LNCaP clone FGC (cell line): ENCODE measurements at places on chromosomes 16 and 17.

DNA sequence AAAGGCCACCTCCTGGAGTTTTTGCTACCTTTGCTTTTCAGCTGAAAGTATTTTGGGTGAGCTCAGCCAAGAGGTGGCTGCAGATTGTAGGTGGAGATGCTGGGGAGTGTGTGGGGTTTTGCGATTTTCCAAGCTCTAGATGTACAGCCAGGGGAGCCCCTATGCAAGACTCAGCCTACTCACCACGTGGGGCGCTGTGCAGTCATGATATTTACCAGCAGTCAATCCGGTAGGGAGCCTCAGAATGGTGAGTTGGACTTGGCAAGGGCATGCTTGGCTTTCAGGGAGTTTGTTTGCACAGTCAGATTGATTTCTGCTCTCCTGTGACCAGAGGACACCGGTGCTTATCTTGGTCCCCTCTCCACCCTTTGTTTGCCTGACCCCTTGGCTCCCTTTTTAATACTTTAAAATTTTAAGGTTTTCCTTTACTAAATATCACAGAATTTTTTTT is 175.3 kb downstream of the UTP18 start:
- peak; percentile 87 for DNase-seq

DNA sequence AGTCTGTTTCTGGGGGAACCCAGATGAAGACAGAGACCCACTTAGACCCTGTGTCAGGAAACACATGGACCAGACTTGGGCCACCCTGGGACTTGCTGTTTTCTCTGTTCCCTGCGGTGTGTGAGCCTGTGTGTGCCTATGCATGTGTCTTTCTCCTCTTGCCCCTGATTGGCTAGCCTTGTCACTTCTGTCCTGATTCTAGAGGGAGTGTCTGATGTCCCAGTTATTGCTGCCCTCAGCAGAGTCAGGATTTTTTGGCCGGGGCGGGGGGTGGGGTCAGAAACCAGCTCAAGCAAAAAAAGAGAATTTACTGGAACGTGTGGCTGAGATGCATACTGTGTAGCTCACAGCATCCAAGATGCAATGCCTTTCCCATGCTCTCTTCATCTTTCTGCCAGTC is 30.5 kb downstream of the PLCG2 start:
- no peak for DNase-seq

DNA sequence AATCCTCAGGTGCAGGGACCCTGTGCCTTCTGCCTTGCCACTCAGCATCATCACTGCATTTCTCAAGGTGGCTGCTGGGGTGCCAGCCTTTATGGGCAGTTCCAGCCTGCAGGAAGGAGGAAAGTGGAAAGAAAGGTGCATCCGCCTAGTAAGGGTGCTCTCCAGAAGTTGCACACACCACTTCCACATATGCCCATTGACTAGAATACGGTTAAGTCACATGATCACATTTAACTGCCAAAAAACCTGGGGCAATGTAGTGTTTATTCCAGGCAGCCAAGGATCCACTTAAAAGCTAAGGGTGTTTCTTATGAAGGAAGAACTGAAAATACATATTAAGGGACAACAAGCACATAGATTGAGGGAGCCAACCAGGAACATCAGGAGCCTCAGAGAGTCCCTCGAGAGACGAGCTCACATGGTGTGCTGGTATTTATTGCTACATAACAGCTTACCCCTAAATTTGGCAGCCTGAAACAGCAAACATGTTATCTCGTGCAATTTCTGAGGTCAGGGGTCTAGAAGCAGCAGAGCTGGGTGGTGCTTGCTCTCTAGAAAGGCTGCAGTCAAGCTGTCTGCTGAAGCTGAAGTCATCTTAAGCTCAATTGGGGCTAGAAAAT is 52.0 kb upstream of the MMP2 start:
- DNase-seq = no peak

- peak; percentile 40 for DNase-seq
Observed at GRCh38 chr16:2755158-2755557, 2.7 kb downstream of the SRRM2 start.

DNA sequence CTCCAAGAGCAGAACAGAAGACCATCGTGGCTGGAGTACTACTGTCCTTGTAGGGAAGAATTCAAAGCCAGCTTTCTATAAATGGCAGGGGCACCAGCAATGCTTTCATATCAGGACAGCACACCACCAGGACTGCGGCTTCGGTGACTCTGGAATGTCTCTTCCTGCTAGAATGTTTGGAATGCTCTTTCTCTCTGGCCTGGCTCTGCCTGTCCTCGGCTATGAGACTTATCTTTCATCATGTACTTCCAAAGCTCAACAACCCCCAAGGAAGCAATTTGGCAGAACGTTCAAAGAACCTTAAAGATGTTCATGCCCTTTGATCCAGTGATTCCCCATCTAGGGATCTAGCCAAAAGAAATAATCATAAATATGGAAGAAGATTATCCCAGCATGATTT is 52.7 kb upstream of the NOG start:
- DNase-seq = no peak

DNA sequence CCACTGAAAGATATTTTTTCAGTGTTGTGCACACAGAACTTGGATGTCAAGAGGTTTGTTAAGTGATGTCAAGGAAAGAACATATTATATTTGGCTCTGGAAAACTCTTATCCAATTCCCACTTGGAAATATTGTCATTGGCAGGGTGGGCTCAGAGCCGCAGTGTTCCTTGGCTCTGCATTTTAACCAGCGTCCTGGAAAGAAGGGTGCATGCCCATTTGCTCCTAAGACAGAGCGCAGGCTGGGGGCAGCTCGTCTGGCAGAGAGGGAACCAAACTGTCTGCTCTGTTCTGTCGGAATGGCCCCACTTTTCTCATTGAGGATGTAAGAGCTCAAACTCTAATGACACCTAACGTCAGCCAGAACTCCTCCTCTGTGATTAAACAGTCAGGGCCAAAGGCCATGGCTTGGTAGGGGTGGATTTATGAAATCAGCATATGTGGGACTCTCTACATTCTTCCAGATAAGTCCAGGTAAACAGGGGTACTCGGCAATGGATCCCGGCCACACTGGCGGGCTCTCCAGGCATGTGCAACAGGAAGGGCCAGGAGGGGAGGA is 18.0 kb downstream of the SLC47A1 start:
- no peak for DNase-seq

DNA sequence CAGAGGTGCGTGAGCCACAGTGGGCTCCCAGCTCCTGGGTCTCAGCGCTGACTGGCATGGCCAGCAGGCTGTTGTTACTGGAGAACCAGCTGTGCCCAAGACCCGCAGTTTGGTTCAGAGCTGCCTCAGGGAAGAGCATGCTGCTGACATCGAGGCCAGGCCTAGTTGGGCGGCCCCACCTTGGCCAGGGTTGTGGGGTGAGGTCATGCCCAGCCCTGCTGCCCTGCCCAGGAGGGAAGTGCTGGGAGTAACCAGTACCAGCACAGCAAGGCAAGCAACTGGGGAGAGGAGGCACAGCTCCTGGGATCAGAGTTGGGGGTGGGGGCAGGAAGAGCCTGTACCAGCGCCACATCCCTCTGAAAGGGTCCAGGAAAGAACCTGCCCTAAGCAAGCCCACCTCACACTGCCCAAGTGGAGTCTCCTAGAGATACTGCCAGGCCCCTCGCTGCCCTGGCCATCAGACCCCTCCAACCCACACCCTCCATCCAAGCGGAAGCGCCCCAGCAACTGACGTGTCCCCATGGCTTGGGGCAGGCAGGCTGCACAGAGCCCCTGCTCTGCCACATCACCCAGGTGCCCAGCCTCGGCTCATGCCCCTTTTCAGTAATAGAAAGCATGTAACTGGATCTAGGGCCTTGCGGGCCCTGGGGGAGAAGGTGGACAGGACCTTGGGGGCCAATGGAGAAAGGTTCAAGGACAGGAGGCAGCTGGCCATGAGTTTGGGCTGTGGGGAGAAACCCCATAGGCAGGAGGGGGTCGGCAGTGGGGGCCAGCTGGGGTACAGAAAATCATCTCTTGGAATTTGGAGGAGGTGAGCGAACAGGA is 990 bp downstream of the DOK4 start:
- no peak for DNase-seq

- no peak for DNase-seq
Observed at GRCh38 chr16:85924675-85925074, 25.7 kb downstream of the IRF8 start.

DNA sequence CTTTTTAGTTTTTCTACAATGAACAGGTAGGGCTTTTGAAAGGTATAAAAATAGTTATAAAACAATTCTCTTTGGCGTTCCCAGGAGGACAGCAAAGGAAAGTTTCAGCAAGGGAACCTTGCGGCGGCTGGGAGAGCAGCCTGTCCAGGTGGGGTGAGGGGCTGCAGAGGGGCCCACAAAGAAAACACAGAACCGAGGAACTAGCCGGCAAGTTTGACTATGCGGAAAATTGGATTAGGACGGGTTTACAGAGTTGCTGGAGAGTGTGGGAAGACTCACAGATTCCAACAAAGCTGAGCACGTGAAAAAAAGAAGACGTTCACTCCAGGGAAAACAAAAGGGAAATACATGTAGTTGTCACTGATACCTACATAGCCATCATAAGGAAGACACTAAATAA is 40.2 kb upstream of the METTL16 start:
- no peak for DNase-seq

DNA sequence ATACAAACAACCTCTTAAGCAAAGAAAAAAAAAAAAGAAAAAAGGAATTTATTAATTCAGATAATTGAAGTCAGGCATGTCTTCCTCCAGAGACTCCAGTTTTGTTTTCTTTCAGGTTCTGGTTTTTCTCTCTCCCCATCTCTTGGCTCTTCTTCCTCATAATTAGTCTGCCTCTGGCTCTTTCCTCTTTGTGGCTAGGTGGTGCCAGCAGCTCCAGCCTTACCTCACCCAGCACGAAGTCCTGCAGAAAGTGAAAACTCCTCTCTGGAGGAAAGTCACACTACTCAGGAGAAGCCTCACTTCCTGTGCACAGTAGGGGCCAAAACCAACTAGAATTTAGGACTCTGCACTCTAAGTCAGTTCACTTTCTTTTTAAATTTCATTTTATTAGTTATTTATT is 10.3 kb upstream of the NFAT5 start:
- no peak for DNase-seq

DNA sequence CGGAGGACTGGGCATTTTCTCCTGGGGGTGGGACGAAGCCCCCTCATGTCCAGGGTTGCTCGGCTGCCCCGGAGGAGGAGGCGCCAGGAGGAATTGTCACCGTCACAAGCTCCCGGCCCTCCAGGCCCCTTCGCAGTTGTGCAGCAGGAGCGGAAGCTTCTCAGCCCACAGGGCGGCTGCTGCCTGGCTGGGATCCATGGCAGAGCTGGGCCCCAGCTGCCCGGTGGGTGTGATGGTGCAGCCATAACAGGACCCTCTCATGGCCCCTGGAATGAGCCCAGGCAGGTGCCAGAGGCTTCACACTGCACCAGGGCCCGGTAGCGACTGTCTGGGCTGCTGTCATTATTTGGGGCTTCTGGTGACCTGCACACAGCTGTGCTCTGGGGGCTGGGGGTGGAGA is 54.9 kb upstream of the GNG13 start:
- no peak for DNase-seq

DNA sequence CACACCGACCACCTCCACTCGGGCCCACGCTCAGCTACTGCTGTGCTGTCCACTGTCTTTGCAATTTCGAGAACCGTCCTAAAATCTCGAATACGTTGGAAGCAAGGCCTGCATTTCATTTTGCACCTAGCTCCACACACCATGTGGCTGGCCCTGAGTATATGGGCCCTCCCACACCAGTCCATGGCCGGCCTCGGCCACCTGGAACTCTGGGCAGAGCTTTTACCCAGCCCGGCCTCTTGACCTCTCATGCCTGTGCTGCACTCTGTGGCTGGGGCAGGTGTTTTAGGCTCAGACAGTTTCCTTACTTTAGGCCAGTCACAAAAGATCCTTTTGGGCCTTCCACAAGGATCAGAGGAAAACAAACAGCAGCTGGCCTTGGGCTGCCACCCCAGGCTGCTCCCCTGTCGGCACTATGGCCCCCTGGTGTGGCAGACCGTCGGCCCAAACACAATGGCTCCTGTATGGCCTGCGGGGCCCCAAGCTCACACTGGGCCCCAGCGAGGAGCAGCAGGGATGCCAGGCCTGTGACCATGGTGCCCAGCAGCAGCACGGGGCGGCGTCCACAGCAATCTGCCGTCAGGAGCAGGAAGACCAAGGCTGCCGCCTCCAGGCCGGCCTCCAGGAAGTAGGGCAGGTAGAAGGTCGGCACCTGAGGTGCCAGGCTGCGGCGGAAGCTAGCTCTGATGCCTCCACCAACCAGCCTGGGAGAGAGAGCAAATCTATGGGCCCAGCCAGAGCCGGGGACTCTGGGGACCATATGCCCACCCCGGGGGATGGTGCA is 2.5 kb downstream of the SLC22A31 start:
- no peak for DNase-seq

DNA sequence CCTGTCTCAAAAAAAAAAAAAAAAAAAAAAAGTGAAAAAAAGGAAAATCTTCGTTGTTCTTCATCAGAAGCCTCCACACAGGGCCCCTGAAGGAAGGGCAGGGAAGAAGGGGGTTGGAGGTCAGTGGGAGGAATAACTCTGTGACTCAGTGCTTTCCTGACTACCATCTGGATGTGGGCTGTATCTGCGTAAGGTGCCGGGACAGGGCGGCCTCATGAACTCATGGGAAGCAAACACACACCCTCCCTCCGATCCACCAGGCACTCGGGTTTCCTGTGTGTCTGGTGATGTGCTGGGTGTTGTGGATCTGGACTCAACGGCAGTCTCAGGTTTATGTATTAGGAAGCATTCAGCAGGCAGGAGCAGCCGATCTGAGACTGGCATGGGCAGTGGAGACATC is 691.6 kb downstream of the WWOX start:
- DNase-seq = no peak

DNA sequence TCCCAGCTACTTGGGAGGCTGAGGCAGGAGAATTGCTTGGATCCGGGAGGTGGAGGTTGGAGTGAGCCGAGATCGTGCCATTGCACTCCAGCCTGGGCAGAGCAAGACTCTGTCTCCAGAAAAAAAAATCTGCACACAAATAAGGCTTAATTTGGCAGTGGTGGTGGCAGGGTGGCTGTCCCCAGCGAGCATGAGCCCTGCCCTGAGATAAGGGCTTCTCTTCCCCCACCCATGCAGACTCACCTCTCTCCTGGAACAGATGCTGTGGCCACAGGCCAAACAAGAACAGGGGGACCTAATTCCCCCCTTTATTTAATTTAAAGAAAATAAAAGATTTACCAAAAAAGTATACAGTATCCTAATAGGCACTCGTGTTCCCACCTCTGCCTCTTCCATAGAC is 157.2 kb downstream of the RAB11FIP4 start:
- DNase-seq = no peak

DNA sequence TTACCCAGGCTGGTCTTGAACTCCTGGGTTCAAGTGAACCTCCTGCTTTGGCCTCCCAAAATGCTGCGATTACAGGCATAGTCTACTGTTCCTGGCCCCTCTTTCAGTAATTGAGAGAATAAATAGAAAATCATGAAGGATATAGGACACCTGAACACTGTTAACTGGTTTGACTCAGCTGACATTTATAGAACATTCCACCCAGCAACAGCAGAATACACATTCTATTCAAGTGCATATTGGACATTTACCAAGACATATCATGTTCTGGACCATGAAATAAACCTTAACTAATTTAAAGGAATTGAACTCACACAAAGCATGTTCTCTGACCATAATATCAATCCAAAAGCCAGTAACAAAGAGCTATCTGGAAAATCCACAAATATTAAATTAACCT is 19.8 kb upstream of the BAIAP2 start:
- DNase-seq = no peak

- DNase-seq = no peak
Observed at GRCh38 chr16:14963281-14964173, 11.3 kb upstream of the PDXDC1 start.
